ENCODE measurements at places on chromosomes 6 and 20.

DNA sequence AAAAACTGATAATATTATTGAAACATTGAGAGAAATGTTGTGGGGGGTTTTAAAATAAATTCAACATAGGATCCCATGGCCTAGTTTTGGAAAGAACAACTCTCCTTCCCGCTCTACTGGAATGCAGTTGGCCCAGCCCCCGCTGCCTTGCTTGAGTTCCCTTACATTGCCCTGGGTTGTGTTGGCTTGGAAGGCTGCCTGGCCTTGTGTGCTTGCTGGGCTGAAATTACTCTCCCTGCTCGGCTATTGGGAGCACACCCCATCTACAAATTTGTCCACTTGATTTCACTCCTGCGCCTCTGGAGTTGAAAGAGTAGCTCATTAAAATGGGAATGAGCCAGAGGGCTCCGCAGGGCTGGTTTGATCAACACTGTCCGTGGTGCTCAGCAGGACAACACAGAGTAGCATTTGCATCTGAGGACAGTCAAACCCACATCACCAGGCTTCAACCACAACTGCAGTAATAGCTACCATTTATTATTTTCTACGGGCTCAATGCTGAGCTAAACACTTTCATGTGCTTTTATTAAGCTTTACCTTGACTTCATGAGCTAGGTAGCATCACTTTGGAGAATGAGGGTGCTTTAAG lies 35.2 kb downstream of the DOK5 start:
- DNase-seq = no peak

DNA sequence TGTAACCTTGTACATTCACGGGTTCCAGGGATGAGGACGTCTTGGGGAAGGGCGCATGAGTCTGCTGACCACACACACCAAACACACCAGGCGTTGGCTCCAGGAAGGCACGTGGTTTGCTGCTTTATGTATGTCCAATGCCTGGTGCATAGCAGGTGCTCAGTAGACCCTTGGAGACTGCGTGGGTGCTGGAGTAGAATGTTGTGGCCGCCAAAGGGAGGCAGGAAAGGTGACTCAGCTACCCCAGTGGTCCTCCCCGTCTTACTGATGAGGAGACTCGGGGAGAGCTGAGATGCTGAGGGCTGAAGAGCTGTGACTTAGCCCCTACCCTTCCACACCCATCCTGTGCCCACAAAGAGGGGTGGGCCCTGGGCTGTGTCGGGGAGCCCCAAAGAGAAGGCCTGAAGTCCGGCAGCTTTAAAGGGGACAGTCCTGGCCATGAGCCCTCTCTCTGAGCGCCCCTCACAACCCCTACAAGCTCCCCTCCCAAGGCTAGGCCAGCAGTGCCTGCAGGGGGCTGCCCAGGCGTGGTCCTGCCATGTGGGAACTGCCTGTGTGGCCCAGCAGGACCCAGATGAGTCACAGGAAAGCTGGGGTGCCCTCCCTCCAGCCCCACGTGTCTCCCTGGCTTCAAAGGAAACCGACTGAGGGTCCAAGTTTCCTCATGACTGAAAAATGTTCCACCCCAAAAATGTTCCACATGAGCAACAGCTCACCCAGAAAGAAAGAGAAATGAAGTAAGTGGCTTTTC lies 28.0 kb upstream of the PTGIS start:
- peak; percentile 35 for DNase-seq

- DNase-seq = no peak
Measured at GRCh38 chr6:14616656-14617055, 499.1 kb downstream of the CD83 start.

DNA sequence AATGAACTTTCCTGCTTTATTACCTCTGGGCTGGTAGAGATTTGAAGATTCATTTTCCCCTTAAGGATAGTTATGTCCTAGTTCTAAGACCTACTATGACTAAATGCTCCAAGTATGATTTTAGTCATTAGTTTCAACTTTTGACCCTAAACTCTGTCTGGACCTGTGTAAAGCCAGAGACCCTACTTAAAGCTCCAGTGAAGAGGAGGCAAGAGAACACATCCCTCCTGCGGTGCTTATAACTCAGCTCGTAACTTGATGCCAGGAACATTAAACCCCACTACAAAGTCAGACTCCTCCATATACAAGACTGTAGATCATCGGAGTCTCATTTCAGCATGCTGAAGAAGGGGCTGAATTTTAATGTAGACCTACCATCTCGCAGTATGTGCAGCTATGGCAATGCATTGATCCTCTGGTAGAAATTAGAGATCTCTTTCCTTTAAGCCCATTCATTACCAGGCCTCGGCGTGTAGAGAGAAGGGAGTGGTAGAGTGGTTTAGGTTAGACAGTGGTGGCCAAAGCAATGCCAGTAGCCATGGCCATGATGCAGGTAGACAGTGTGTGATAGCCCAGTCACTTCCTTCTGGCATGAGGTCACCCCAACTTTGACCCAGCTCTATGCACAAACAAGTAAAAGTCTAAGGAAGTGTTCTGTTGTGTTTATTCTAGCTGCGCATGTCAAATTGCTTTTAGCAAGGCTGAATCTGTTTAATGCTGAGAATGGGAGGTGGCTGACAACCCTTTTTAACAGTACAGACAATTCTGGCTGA lies 34.8 kb upstream of the MYB start:
- DNase-seq = no peak

DNA sequence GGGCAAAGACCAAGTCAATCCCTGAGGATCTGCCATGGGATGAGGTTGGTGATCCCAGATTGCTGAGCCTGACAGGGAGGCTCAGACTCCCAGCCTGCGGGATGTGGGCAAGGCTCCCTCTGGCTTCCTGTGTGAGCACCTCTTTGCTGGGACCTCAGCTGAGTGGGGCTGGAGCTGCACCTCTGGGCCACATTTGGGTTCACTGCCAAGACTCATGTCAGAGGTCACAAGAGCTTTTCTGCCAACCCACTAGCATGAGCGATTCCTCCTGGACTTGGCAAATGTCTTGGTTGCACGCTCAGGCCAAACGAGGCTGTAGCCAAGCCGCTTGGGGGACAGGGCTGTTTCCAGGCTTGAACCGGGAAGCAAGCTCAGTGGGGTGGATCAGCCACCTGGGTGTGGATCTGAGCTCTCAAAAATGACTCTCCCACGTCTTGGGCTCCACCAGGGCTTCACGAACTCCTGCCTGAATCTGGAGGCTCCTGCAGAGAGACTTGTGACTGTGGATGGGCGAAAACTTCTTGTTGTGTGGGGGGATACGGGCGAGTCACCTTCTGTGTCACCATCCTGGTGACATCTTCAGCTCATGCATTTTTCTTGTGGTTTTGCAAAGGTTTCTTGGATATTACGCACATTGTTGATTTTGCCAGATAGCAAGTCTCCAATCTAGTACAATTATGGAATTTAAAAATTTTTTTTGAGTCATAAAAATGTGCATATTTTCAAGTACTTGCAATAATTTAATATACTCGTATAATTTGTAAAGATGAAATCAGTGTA lies 359.5 kb downstream of the CDH4 start:
- DNase-seq = no peak

GRCh38 chr6:148203281-148203925 lies 139.2 kb upstream of the SASH1 start:
- DNase-seq = no peak
